Fibroblast of lung (primary cell): ENCODE measurements at places on chromosomes 3 and 15.
A peak's percentile ranks its signal among the peaks of the same experiment; 100 is the strongest.

DNA sequence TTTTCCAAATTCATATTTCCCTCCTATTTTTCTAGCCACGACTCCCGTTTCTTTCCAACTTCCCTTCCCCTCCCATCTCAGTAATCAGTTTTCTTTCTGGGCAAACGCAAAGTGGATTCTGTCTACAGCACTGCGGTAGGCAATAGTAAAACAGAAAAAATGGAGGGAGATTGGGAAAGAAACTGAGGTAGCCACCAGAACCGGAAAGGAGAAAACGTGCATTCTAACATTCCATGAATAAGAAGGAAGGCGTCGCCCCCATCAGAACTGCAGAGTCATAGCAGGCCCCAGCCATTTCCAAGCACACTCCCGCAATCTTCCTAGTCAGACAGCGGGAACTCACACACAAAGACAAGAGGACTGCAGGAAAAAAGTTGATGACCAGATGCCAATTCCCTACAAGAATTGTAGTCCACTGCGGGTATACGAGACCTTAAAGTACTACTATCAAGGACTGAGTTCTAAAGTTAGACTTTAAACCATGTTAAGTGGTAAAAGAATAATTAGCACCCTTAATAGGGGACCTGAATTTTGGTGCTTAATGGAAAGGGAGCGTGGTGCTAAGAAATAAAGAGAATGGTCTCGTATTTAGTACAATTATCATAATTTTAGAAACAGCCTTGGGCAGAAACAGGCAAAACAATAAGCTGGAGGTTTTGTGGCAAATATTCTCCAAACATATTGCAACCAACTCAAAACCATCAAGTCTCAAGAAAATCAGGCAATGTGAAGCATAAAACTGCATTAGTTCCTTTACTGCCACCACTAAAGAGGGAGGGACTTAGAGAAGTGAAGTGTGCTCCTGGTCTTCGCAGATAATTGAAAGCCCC is 1.4 kb downstream of the PFN2 start:
- DNase-seq = peak; percentile 86

DNA sequence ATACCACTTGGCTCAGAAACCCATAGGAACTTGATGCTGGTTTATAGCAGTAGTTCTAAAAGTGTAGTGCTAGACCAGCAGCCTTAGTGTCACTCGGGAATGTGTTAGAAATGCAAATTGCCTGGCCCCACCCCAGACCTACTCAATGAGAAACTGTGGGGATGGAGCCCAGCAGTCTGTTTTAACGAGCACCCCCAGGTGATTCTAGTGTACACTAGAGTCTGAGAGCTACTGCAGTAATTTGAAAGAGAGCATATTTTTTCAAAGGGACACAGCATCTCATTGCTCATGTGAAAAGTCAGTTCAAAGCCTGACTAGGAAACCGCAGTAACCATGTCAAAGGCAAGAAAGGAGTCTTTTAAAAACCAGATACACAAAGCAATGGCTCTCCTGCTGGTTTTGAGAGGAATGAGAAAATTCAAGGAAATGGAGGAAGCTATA is 313.4 kb downstream of the SQOR start:
- no peak for DNase-seq

GRCh38 chr3:13621381-13622221 is 72.7 kb downstream of the FBLN2 start:
- DNase-seq = peak; percentile 9

GRCh38 chr3:134685929-134686802 is 35.3 kb upstream of the KY start:
- DNase-seq = peak; percentile 60

GRCh38 chr3:22353126-22353525 is 602.1 kb upstream of the ZNF385D start:
- no peak for DNase-seq

DNA sequence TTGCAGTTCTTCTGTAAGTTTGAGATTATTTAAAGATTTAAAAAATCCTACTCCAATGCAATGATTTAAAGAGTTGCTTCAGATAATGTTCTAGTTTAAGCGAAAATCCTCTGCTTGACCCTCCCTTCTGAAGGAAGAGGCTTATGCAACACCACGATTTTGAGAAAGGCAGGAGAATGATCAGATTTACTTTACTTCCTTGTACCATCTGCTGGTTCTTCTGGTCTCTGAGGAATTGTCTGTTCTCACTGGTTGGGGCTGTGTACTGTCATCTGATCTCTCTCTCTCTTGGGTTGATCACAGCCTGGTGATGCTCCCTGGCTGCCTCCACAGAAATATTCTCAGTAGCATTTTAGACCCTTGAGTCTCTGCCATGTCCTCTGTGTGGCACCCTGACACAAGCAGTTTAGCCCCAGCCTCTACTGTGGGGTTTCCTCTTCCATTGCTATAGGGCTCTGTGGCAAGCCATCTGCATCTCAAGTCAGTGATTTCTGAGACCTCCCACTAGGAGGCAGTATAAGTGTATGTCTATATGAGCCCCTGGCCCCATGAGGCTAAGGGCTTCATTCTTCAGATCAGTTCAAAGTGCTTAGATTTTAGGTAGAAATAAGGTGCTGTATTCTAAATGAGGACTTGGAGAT is 50.8 kb upstream of the PLAAT1 start:
- no peak for DNase-seq

- DNase-seq = no peak
Measured at GRCh38 chr3:40187945-40188344, 121.6 kb upstream of the EIF1B start.

DNA sequence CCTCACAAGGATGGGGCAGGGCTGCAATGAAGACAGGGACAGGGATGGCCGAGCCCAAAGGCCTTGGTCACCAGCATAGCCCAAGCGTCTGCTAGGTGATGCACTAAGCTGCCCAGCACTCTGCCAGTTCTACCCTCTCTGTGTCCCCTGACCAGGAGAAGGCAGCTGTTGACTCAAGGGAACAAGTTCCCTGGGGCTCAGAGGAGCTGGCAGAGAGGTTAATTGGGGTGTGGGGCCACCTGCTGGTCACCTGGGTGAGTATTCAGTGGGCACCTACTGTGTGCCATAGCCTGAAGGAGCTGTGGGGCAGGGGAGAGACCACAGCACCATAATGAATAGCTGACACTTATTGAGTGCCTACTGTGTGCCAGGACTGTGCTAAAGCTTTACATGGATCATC is 22.0 kb upstream of the DOCK3 start:
- peak; percentile 17 for DNase-seq

GRCh38 chr15:38536201-38536676 is 28.4 kb downstream of the RASGRP1 start:
- peak; percentile 25 for DNase-seq

DNA sequence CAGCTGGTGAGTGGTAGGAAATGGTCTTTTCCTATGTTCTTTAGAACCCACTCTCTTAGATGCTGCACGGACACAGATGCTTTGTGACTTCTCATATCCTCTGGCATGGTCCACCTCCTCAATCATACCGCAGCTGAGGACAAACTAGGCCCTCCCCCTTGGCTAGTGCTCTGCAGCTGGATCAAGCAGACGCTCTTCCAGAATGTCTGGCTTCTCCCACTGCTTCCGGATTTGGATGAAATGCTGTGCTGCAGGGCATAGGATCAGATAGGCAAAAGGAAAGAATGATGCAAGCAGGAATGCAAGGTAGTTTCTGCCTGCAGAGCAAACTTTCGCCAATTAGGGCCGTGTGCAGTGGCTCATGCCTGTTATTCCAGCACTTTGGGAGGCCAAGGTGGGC is 75.7 kb upstream of the SLC4A7 start:
- DNase-seq = peak; percentile 71

DNA sequence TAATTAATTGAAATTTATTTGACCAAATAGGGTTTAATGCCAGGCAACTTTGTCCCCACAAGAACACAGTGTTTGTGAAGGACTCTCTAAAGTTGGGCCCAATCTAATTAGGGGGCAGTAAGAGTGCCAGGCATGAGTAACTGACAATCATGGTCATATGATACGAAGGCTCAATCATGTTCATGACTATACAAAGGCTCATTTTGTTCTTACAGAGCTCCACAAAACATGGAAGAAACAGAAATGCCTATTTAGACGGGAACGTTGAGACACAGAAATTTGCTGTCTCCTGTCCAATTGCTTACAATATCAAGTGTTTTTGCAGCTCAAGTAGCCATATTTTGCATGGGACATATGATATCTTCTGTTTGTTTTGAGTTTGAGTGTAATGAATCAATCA is 391.1 kb downstream of the SI start:
- DNase-seq = no peak

DNA sequence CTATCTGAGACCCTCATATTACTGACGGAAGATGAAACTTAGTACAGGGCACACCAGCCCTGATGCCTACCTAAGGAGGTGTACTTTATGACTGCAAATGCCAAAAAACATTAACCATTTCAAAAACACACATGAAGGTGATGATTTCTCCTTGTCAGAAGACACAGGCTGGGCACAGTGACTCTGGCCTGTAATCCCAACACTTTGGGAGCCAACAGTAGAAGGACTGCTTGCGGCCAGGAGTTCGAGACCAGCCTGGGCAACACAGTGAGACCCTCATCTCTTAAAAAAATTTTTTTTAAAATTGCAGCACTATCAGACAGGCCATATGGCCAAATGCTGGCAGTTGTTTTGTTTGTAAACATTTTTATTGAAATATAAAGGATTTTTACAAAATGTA is 73.5 kb downstream of the LRIG1 start:
- no peak for DNase-seq

DNA sequence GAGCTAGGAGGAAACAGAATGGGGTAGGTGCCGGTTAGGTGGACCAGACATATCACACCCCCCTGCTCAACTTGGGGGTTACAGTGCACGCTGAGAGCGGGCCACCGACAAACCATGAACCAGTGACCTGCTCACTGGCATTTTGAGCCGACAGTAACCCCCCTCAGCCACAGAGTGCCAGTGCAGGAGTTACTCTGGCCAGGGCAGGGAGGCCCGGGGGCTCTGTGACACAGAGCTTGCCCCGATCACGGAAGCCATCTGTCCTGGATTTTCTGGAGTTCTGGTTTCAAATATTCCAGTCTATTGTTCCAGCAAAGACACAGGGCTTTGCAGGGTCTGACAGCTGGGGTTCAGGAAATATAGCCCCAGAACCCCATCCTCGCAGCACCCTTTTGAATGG is 225.2 kb downstream of the VPS13C start:
- no peak for DNase-seq

DNA sequence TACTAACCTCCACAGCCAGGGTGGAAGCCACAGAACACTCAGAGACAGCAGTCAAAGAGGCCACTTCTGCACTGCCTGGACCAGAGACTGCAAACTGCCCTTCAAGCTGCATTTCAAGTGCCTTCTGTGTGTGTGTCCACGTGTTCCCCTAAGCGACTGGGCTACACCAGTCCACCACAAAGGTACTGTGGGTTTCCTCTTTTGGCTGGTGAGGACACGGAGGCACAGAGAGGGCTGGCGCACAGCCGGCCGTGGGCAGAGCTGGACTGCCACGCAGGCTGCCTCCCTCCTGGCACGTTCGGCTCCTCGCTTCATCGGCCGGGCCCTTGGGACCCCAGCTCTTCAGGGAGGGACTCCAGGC is 60.9 kb downstream of the MGLL start:
- no peak for DNase-seq

GRCh38 chr15:38750786-38751185 is 186.2 kb upstream of the RASGRP1 start:
- DNase-seq = no peak

DNA sequence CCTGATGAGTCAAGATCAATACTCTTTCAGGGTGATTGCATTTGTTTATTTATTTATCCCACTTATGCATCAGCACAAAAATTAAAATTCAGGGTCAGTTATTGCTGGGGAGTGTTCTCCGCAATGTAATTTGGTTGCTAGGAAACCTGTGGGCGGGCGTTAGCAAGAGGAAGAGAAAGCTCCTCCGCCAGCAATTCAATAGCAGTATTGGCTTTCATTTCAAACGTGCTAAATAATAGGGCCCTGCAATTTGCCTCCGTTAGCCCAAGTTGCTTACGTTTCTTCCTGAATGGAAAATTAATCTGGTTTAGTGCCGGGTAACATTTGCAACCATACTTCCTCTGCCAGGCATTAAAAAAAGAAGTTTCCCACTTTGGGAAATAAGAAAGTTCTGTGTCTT is 35.5 kb upstream of the PLCL2 start:
- peak; percentile 75 for DNase-seq

DNA sequence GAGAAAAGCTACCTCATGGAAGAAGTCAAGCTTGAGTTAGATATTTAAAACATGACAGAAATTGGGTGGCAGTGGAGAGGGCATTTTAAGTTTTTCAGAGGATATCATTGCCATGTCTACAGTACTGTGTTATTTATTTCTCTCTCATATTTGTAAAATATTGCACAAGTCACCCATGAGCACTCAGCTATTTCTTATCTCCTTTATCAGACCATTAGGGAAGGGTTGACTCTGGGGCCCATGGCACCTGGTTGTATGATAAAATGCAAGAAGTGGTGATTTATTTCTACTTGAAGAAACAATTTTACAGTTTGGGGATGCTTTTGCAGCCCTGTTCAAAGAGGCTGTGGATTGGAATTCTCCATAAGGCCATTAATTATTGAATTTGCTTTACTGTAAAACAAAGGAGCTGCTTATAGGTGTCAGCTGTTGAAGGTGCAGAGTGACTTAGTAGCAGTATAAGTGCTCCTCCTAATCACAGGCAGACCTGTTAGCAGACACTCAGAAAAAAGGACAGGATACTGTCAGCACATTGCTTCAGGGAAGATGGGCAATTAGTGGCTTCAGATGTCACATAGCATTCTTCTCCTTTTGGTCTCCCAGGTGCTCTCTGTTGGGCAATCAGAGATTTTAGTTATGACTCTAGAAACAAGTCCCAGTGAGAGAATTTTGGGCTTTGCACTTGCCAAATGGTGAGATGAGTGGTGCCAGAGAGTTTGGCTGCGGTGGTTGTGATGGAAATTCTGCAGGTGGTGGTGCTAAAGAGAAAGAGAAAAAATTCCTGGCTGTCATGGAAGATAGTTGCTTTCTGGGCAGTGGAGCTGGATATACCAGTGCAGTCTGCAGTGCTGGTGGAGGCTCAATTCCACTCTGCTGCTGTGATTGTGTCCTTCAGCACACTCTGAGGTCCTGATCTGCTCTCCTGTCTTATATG is 129.7 kb upstream of the ROPN1 start:
- DNase-seq = no peak

GRCh38 chr3:149626671-149627070 is 31.2 kb downstream of the WWTR1 start:
- no peak for DNase-seq

DNA sequence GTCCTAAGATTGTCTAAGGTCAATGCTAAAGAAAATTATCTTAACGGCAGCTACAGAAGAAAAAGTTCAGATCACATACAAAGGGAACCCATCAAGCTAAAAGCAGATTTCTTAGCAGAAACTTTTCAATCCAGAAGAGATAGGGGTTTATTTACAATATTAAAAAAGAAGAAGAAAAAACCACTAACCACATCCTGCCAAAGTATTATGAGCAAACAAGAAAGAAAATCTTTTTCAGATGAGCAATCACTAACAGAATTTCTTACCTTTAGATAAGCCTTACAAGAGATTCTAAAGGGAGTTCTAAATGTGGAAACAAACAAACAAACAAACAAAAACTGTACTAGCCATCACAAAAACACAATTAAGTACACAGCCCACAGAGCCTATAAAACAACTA is 1015.8 kb upstream of the EPHA6 start:
- DNase-seq = no peak
